SHP77 treated with DMSO at 0.1 percent for 48 hours (cell line): ENCODE measurements at places on chromosomes 3 and 15.
A peak's percentile ranks its signal among the peaks of the same experiment; 100 is the strongest.

GRCh38 chr3:111745786-111746185 is 113.3 kb upstream of the PHLDB2 start:
- no peak for DNase-seq

DNA sequence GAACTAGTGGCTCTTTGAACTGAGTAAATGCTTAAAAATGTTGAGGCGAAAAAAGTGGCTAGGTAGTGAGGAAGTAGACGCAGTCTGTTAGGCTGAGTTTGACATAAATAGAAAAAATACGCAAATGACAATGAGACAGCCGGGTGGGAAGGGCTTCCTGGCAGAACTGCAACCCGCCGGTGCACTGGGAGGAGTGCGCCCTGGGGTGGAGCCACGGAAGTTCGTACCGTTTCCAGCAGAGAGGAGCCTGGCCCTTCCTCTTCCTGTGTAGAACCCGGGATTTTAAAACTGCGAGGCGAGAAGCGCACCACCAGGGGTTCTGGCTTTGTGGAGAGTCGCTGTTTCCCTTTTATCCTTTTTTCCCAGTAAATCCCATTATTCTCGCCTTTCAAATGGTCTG is 602.6 kb downstream of the PYDC2 start:
- no peak for DNase-seq

GRCh38 chr15:89647191-89647851 is 7.9 kb downstream of the KIF7 start:
- DNase-seq = peak; percentile 46

GRCh38 chr3:41301548-41301947 is 102.2 kb downstream of the CTNNB1 start:
- DNase-seq = no peak

- no peak for DNase-seq
These were observed 73.0 kb downstream of the OXNAD1 start for GRCh38 chr3:16337856-16338540.

GRCh38 chr15:96058103-96058851 is 272.2 kb upstream of the NR2F2 start:
- DNase-seq = no peak

- no peak for DNase-seq
These were observed 36.5 kb downstream of the ANAPC13 start for GRCh38 chr3:134449277-134449676.

- DNase-seq = no peak
These were observed 89.1 kb upstream of the CFAP20DC start for GRCh38 chr3:59138966-59139365.

DNA sequence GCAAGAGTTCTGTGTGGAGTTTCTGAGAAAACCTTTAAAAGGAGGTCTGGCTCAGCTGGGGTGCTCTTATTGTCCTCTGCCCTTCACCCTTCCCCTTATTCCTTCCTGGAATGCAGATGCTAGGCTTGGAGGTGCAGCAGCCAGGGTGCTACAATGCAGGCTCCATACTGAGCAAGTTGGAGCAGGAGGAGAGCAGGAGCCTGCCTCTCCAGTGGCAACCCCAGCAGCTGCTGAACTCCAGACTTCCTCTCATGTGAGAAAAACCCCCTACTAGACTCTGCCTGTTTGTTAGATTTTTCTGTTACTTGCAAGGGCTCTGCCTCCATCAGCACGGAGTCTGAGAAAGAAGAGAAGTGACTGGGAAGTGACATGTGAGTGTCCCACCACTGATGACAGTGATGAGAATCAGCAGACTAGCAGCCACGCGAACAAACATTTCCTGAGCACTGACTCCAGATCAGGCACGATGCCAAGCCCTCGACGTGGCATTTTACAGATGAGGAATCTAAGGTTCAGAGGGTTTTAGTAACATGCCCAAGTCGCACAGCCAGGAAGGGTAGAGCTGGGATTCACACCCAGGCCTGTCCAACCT is 16.1 kb upstream of the RARRES1 start:
- no peak for DNase-seq

- no peak for DNase-seq
These were observed 74.7 kb downstream of the SNRK start for GRCh38 chr3:43361077-43361476.
